Central memory CD4-positive, alpha-beta T cell (primary cell): ENCODE measurements at places on chromosomes 7 and 10.

GRCh38 chr10:4941540-4942330 is 21.5 kb upstream of the AKR1C1 start:
- no peak for DNase-seq

GRCh38 chr10:43857206-43857930 is 208.7 kb upstream of the ZNF32 start:
- no peak for DNase-seq

DNA sequence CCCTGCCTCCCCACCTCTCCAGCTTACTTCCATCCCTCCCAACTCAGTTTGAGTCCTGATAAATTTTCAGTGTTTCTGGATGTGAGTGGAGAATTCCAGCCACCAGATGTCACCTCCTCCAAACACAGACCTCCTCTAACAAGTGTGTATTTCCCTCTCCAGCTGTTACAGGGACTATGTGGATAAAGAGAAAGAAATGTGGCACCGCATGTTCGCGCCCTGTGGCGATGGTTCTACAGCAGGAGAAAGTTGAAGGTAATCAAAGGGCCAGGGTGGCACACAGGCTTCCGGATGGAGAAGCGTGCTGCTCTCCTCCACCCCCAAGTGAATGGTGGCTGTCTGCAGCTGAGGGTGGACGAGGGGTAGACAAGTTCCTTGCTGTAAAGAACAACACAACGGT is 14.7 kb downstream of the FKBP6 start:
- DNase-seq = no peak

GRCh38 chr7:69596723-69597277 is 1.5 kb upstream of the AUTS2 start:
- no peak for DNase-seq

DNA sequence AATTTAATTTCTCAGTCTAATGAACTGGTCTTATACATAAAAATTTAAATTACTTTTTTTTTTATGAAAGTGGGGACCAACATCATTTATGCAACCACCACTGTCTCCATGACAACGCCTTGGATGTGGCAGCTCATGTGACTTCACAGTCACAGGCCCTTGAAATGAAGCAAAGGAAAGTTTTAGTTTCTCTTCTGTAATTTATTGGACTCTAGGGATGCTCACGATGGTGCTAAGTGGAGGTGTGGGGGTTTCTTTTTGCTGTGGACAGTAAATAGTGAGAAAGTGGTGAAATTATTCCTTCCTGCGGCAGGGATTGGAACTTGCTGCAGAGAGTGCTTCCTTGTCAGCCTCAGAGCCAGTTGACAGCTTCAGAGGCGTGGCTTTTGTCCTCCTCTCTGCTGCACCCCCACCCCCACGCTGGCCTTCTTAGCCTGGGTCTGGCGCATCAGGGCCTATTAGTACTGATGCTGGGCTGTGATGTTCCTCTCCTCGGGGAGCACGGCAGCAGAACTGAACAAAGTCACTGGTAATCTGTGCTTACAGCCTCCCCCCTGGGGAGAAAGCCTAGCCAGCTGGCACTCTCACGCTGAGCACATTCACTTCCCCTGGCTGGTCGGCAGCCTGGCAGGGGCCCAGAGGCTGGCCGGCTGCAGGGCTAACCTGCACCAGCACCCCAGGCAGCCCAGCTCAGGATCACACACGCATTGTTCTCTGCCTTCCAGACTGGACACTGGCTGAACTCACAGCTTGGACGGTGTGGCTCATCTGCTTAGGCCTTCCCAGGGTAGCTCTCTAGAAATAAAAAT is 517.5 kb upstream of the GALNT17 start:
- DNase-seq = no peak

DNA sequence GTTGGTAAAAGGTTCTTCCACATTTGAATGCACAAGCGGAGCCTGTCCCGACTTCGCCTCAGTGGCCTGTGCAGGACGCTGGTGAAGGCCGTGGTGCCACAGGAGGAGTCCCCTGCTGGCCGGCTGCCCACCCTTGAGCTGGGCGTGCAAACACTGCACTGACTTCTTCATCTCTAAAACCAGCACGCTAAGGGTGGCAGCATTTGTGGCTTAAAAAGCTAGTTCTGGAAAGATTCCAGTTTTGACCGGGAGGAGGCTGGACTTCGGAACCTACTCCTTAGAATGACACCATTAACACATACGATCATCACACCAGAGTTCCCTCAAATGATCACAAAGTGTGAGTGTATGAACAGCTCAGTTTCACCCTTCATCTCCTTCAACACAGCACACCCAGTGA is 102.4 kb downstream of the SMURF1 start:
- no peak for DNase-seq

DNA sequence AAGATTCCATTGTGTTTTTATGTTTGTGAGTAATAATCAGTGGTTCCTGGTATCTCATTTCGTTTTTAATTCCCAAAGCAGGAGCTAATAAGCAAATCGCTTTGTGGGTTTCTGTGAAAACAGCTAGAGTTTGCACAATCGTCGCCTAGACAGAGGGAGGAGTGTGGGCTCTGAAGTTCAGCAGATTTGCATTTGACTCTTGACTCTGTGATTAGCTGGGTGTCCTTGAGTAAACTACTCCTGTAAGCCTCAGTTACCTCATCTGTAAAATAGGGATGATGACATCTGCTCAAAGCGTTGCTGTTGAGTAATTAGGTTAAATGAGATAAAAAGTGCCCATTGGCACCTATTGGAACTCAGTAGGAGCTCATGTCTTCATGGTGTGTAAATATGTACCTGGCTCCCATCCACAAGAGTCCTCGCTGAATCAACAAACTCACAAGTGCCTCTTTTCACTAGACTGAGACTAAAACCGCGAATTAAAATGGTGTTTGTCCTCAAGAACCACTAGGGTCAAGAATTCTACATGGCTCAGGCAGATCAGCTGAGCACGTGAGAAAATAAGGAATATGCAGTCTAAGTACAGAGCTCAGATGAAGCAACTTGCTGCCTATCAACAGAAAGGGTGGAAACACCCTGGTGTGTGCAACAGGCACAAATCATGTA is 385.8 kb upstream of the C7orf33 start:
- no peak for DNase-seq

DNA sequence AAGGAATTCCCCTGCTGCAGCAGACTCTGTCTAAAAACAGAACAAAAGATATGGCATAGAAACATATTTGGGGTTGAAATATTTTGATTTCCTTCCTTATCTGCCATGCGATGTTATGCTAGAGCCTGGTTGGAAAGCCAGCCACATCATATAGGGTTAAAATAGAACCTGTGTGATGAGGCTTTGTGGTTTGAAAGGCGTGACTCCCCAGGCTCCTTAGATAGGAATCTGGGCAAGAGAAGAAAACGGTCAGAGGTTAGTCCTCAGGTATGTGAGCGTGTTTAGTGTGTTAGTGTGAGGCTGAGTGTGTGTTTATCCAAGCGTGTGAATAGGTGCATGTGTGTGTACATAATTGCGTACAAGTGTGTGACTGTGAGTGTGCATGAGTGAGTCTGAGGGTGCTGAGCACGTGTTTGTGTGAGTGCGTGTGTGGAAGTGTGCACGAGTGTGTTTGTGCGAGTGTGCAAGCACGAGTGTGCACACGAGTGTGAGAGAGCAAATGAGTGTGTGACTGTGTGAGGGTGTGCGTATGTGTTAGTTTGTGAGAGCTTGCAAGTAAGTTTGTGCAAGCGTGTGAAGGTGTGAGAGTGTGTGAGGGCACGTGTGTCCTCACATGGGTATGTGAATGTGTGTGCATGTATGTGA is 79.9 kb downstream of the COL26A1 start:
- no peak for DNase-seq

- no peak for DNase-seq
Observed at GRCh38 chr10:111110771-111111170, 33.9 kb downstream of the ADRA2A start.

- no peak for DNase-seq
Observed at GRCh38 chr7:35185908-35186731, 67.8 kb downstream of the TBX20 start.

DNA sequence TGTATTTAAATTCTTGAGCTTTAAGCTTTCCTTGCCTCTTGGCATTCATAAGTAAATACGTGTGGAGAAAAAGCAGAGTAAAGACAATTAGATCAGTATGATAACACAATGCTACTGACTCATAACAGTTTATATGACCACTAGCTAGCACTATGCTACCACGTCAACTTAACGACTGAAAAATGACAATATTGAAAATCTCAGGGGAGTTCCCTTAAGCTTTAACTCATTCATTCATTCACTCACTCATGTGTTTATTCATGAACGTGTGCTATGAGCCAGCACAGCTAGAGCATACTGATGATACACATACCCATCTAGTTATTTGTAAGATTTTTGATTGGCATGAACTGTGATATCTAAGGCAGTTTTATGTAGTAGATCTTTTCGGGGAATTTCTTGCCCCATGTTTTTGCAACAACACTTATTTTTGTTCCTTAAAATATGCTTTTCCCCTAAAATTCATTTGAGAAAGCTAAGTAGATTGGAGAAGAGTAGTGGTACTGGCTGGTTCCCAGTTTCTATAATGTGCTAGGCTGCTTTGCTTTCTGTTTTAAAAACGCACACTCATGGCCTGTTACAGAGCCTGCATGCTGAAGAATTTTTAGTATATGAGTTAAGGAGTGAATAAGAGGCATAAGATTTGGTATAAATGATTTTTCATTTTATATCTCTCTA is 57.4 kb upstream of the ACBD5 start:
- DNase-seq = no peak

DNA sequence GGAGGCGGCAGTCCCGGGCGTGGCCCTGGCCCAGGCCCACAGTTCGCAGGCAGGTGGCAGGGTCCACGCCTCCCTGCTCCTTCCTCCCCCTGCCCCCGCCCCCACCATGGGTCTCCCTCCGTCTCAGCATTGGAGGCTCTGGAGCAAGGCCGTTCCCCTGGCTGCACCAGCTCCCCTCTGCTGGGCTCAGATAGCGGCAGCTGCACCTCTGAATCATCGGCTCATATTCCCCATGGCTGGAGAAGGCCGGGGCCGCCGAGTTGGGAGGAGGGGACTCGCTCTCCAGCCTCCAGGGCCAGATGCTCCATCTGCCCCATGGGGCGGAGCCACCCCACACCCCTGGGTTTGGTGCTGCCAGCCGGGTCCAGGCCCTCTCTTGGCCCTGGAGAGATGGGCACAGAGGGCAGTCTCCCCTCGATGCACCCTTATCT is 145.0 kb downstream of the ELFN1 start:
- DNase-seq = no peak

DNA sequence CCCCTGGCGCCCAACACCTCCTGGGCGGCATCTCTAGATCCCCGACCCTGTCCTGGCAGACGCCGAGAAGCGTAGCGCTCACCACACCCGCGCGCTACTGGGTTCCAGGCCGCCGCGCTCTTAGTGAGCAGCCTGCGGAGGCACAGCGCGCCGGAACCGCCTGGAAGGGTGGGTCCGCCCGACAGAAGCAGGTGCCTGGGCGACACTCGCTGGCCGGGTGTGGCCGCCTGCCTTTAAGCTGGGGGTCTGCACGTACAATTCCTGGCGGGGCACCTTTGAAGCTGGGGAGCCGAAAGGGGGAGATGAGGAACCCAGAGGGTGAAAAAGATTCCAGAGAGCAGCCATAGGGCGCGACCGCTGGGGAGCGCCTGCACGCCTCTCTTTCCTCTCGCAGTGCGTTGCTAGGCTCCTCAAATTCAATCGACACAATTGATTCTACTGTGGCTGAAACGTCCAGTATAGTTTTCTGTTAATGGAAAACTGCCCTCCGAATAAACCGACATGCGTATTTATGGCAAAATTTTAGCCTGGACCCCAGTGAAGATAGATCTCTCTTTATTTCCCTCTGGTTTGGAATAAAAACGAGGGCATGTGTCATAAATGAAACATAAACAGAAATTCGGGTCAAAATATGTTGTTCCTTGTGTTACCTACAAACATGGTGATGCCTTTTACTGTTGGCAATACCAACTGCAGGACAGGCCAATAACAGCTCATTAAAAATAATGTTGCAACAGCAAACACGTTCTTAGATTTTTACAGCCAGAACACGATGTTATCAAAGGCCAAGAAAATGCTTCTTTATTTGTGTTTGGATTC is 4.6 kb downstream of the HMX3 start:
- no peak for DNase-seq

GRCh38 chr10:124122211-124122610 is 28.8 kb upstream of the CHST15 start:
- DNase-seq = no peak

GRCh38 chr7:95389516-95389915 is 6.7 kb downstream of the PON3 start:
- no peak for DNase-seq

DNA sequence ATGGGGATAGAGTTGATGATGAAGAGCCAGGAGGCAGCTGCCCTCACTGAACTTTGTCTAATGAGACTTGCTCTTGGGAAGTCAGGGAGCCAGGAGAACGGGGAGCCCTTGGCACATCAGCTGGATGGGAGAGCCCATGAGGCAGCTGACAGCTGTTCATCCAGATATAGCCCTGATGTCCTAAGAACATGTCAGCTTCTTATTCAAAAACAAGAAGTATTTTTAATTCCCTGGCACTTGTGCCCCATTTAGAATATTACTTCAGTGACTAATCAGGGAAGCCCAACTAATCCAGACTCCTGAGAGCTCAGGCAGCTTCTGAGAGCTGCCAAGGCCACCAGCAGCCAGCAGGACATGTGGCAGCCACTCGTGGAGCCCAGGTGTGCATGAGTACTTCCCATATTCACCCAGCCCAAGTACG is 363.4 kb downstream of the GRID1 start:
- DNase-seq = no peak

GRCh38 chr7:100799037-100799896 is 28.1 kb downstream of the EPHB4 start:
- DNase-seq = peak; percentile 13

GRCh38 chr7:366161-366803 is 76.3 kb downstream of the FOXL3 start:
- no peak for DNase-seq
